ENCODE measurements at places on chromosomes 1 and 21.

- no peak for DNase-seq
Observed at GRCh38 chr1:2885001-2885400, 83.5 kb upstream of the TTC34 start.

- no peak for DNase-seq
Observed at GRCh38 chr1:143699115-143699514, 272.7 kb downstream of the FAM72C start.

GRCh38 chr1:61839679-61840078, 97.4 kb downstream of the PATJ start:
- no peak for DNase-seq

- DNase-seq: no peak
Observed at GRCh38 chr1:54604572-54605370, 18.6 kb downstream of the FAM151A start.

Data from substantia nigra (tissue), 51 donors.